Activated T-cell treated with anti-CD3 and anti-CD28 coated beads for 24 hours (primary cell): ENCODE measurements at places on chromosomes 1 and 21.

- DNase-seq, result no peak
These were observed 8.7 kb upstream of the RNU1-2 start for GRCh38 chr1:16886860-16887605.

GRCh38 chr1:237737448-237737847 lies 153.3 kb downstream of the ZP4 start:
- DNase-seq, result no peak

GRCh38 chr1:50978852-50979781 lies 9.1 kb downstream of the CDKN2C start:
- no peak for DNase-seq

DNA sequence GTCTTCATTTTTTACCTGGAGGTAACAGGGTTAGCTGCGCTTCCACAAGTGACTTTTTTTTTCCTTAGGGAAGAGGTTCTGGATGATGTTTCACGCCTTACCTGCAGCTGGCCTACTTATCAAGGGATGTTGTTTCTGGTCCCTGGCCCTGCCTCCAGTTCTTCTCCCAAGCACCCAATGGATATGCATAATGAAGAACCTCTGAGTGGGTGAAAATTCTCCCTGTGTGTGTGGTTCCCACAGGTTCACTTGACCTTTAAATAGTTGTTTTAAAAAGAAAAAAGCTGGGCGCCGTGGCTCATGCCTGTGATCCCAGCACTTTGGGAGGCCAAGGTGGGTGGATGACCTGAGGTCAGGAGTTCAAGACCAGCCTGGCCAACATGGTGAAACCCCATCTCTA lies 31.8 kb upstream of the DPT start:
- DNase-seq, result no peak
